ENCODE measurements at places on chromosomes 16 and 17. TPM values are rescaled to one million over a fixed set of nuclear protein-coding genes. Genes with fewer than 3 reads are reported as not detected.

The SDR42E2 gene
- 0.31 TPM for total RNA-seq

The ZG16 gene
- not detected for total RNA-seq

The NPIPB5 gene
- 534 TPM for total RNA-seq

The TM4SF5 gene
- total RNA-seq: 1.5 TPM

The KDM6B gene
- 38.0 TPM for total RNA-seq

The ZNF232 gene
- 21.7 TPM for total RNA-seq

The CACNA1H gene
- total RNA-seq: 55.9 TPM

The FTSJ3 gene
- 47.2 TPM for total RNA-seq

The PLD6 gene
- total RNA-seq: 44.2 TPM

The SCRN2 gene
- 38.0 TPM for total RNA-seq

The HNF1B gene
- 3.2 TPM for total RNA-seq

The KRTAP4-12 gene
- not detected for total RNA-seq

The CD300H gene
- not detected for total RNA-seq

The IL17C gene
- 0.99 TPM for total RNA-seq

The NPIPB9 gene
- 12.6 TPM for total RNA-seq

The CSH1 gene
- 1.2 TPM for total RNA-seq

The P2RX5 gene
- 2.0 TPM for total RNA-seq

The MOSMO gene
- total RNA-seq: 36.8 TPM

The EPN3 gene
- 6.3 TPM for total RNA-seq

The AURKB gene
- 3.7 TPM for total RNA-seq

The JPH3 gene
- 8.7 TPM for total RNA-seq

The RAB40C gene
- total RNA-seq: 51.2 TPM

The PTGES3L gene
- 5.2 TPM for total RNA-seq

The KRT26 gene
- total RNA-seq: 0.62 TPM

The HASPIN gene
- 16.7 TPM for total RNA-seq

The BCL6B gene
- total RNA-seq: 3.5 TPM

The LLGL1 gene
- 46.8 TPM for total RNA-seq

The SMIM36 gene
- total RNA-seq: 0.55 TPM

The AP1G1 gene
- total RNA-seq: 203 TPM

The STX1B gene
- total RNA-seq: 6.3 TPM

The KCNG4 gene
- total RNA-seq: 0.08 TPM

The DYNLL2 gene
- total RNA-seq: 33.6 TPM

The CALB2 gene
- 3.6 TPM for total RNA-seq

The RUNDC3A gene
- 14.6 TPM for total RNA-seq

The GJD3 gene
- total RNA-seq: 2.1 TPM
